Stimulated activated CD8-positive, alpha-beta memory T cell treated with anti-CD3 and anti-CD28 coated beads, Interleukin-4, amount 100 ng/mL, for 24 hours (primary cell): ENCODE measurements at places on chromosomes 1 and 21.

DNA sequence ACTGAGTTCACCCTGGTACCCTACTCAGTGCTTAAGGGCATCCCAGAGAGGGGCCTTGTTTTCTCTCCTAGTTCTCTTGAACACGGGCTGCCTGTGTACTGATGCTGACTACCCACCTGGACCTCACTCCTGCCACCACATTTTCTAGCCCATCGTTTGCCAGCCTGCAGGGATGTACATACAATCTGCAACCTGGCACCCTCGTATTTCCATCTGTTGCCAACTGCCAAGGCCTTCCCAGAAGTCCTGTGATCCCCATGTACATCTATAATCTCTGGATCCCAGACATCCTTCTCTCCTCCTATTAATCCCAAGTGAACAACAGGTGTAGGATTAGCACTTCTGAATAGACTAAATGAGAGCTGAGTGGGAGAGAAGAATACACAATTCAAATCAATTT lies 212.0 kb downstream of the SLC45A1 start:
- DNase-seq = no peak

DNA sequence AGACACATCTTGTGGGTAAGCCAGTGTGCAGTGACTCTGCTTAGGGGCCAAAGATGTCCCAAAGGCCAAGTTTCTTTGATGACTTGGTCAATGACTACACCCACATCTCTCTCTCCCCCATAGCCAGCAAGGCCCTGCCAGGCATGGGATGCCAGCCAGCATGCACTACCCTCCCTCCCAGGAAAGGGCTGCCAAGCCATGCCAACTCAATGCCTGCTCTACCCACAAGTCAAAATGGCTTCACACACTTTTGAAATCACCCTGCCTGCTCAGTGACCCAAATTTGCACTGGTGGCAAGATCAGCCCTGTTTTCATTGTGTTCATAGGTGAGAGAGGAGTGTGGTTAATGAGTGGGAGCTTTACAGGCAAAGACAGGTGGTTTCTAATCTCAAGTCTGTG lies 112.5 kb downstream of the MATN1 start:
- no peak for DNase-seq

- DNase-seq = no peak
Measured at GRCh38 chr21:43719748-43720538, 1.0 kb downstream of the PDXK start.

DNA sequence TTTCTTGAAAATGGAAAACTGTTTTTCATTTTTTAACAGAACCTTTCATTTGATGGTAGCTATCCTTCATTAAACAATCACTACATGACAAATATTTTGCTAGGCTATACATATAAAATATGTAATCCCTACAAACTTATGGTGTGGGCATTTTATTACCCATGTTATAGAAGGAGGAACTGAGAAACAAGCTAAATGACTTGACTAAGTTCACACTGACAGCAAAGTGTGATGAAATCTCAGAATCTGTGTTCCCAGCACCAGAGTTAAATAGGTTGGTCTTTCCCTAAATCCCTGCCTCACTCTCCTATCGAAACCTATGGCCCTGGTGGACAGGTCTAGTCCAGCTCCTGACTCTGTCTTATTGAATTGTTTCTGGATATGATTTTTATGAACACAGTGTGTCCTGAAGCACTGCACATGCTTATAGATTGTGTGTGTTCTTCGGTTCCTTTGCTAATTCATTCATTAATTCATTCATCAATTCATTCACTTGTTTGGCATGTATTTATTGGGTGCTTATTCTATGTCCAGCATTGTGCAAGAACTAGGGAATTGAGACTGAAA lies 301.0 kb downstream of the GRIK1 start:
- DNase-seq = no peak

DNA sequence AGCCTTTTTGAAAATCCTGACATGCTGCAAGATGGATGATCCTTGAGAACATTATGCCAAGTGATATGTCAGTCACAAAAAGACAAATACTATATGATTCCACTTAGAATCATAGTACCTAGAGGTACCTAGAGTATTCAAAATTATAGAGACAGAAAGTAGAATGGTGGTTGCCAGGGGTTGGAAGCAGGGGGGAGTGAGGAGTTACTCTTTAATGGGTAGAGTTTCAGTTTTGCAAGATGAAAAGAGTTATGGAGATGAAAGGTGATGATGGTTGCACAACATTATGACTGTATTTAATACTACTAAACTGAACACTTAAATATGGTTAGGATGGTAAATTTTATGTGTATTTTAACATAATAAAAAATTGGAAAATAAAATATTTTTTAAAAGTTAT lies 37.9 kb upstream of the PODN start:
- DNase-seq = no peak

DNA sequence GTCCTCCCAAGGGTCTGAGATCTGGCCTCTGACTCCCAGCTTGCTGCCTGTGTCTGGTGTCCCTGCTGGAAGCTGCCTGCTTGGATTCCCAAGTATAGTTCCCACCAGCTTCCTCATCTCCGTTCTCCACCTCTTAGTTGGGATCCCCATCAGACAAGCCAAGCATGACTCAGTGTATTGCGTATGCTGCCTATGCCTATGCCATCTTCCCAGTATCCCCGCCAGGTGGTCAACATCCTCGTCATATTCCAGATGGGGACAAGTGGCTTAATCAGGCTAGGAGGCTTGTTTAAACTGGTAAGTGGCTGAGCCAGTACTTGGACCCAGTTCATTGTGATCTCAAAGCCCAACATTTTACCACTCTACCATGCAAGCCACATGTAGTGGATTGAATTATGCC lies 204.4 kb downstream of the GRIK3 start:
- DNase-seq = no peak

GRCh38 chr1:245679821-245680780 lies 525.3 kb downstream of the KIF26B start:
- no peak for DNase-seq

GRCh38 chr1:168093616-168094015 lies 43.1 kb downstream of the GPR161 start:
- DNase-seq = no peak

DNA sequence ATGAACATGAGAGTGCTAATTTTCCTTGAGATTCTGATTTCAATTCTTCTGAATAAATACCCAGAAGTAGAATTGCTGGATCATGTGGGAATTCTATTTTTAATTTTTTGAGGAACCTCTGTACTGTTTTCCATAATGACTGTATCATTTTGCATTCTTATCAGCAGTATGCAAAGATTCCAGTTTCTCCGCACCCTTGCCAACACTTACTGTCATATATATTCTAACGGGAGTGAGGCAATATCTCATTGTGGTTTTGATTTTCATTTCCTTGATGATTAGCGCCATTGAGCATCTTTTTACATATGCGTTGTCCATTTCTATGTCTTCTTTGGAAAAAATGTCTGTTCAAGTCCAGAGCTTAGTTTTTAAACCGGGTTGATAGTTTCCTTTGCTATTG lies 33.2 kb downstream of the VCAM1 start:
- DNase-seq = no peak

DNA sequence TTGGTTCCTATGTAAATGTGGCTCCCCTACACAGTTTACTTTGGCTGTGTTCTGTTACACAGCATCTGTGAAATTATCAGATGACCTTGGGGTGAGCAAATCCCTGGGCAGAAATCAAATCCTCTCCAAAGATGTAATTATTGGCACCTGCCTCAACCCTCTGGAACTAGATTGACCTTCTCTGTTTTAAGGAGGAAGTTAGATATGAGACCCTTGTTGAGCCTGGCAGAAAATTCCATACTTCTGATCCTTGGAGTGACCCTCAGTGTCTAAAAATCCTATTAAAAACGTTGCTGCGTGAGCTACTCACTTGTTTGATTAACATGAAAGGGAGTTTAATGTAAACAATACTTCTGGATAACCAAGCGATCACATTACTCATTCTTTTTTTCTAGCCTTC lies 122.0 kb downstream of the CLIC6 start:
- DNase-seq = no peak

GRCh38 chr1:208156310-208156709 lies 87.9 kb downstream of the PLXNA2 start:
- DNase-seq = no peak

GRCh38 chr21:46374761-46375389 lies 50.9 kb downstream of the PCNT start:
- DNase-seq = no peak

- DNase-seq = no peak
Measured at GRCh38 chr1:244980605-244981004, 116.3 kb upstream of the HNRNPU start.

- no peak for DNase-seq
Measured at GRCh38 chr1:239952348-239953308, 139.1 kb upstream of the FMN2 start.

- DNase-seq = no peak
Measured at GRCh38 chr21:42254651-42255601, 36.0 kb downstream of the ABCG1 start.

DNA sequence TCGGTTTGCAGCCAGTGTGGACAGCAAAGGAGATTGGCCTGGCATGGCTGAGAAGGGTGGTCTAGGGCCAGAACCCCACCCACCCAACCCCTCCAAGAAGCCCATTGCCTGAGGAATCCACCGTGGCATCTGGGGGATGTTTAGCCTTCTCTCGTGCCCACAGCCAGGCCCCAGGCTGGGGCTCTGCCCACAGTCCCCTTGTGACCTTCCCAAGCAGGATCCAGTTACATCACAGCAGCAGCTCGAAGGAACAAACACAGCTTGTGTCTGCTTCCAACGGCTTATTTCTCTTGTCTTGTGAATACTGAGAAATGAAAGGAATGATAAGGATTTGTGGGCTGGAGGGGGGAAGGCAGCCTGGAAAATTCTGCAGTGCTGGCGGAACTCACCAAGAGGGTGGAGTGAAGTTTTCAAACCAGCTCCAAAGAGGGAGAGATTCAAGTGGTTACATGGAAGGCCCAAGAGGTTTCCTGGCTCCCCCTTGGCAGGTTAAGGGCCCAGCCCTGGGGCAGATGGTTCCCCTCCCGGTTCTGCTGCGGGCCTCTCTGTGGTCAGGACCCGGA lies 61.6 kb downstream of the DHRS3 start:
- no peak for DNase-seq

DNA sequence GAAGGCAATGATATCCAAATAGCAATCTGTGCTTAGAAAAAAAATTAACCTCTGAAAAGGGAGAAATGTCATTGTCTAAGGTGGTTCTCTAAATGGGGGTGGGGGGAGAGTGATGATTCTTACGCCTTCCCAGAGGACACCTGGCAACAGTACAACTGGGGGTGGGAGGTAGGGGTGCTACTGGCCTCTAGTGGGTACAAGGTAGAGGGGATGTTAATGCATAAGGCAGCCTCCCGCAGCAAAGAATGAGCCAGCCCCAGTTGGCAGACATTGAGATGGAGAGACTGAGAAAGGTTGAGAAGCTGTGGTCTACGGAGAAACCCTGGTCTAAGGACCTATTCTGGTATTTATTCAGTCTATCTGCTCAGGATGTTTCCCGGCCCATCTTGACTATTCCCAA lies 472.2 kb upstream of the RUNX1 start:
- DNase-seq = no peak

GRCh38 chr1:200850554-200850953 lies 22.2 kb upstream of the GPR25 start:
- no peak for DNase-seq

GRCh38 chr1:85027242-85027983 lies 20.9 kb downstream of the MCOLN3 start:
- DNase-seq = peak; percentile 1

- DNase-seq = no peak
Measured at GRCh38 chr1:148264374-148265276, 112.5 kb upstream of the NBPF11 start.

DNA sequence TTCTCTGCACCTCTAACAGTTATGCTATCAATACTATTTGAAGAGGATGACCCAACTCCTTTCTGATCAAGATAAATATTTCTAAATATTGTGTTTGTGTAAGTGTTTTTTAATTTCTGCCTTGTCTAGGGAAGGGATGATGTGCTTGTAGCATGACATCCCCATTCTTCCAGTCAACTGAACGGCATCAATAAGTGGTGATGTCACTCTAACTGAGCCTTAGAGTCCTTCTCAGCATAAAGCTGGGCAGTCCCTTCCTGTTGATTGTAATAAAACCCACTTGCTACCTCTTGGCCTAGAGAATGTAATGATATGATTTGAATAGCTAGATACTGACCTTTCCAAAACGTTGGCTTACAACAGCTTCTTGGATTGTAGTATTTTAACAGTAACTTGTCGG lies 52.5 kb upstream of the KCNJ6 start:
- no peak for DNase-seq

- DNase-seq = no peak
Measured at GRCh38 chr1:235067396-235068157, 61.1 kb downstream of the TOMM20 start.

GRCh38 chr1:66758241-66758755 lies 6.0 kb downstream of the DYNLT5 start:
- DNase-seq = no peak

DNA sequence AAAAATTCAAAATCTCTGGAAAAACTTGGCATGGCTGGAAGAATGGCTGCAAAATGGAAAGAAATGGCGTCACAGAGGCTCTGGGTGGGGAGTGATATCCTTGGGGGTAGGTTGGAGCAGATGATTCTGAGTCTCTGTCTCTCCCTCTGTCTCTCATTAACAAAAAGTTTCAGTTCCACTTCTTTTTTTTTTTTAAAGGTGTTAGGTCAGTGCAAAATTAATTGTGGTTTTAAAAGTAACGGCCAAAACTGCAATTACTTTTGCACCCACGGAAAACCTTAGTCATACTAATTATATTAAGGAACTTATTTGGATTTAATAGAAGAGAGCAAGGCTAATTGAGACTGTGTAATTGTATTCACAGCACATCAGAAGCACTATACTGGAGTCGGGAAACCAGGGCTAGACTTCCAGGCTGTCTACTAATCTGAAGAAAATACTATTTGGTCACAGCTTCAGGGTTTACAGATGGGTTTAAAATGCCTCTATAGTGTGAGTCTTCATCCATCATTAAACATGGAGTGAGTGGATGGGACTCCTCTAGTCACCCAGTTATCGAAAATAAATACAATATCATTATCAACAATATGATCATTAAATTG lies 289.1 kb upstream of the PLD5 start:
- DNase-seq = no peak

- no peak for DNase-seq
Measured at GRCh38 chr21:41500931-41501381, 7.0 kb downstream of the TMPRSS2 start.

- DNase-seq = no peak
Measured at GRCh38 chr1:233357595-233358397, 30.3 kb downstream of the MAP3K21 start.

- no peak for DNase-seq
Measured at GRCh38 chr21:37704751-37705150, 211.5 kb downstream of the KCNJ6 start.

- DNase-seq = no peak
Measured at GRCh38 chr1:183033205-183033604, 10.0 kb downstream of the LAMC1 start.

DNA sequence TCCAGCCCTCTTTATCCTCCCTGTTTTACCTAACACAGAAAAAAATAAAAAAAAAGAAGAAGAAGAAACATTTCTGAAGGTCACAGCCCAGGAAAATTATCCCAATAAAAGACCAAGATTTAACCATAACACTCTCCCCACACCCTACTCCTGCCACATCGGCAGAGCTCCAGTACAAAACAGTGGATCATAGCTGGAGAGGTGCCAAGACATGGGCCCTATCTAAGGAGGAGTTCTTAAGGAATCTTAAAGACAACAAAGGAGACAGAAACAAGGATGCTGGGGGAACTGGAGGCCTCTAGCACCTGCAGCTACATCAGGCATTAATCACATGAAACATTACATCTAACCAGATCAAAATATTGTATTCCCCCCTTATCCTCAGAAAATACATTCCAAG lies 432.8 kb downstream of the MATN1 start:
- DNase-seq = no peak

- DNase-seq = no peak
Measured at GRCh38 chr1:70324683-70325082, 29.8 kb downstream of the ANKRD13C start.
